ENCODE measurements at places on chromosomes 11 and 22.

GRCh38 chr22:17375914-17376614, 6.8 kb downstream of the CECR2 start:
- no peak for DNase-seq

DNA sequence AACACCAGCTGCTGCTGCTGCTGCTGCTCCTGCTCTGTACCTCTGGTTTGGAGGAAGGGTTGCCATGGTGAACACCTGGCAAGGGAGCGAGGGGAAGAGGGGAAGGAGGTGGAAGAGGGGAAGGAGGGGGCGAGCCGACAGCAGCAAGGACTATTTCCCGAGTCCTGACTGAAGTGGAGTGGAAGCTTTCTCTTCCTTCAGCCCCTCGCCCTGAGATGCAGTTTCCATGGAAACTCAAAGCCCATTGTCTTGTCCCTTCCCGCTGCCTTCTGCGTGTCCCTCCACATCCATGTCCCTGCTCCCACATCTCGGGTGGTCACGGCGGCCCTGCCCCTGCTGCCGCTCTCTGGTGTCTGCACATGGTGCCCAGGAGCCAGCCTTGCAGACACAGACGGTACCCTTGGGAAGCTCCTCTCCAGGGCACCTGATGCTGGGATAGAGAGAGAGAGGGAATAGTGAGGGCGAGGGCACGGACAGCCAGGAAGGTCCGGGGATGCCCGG, 28.6 kb downstream of the FAM83F start:
- no peak for DNase-seq

DNA sequence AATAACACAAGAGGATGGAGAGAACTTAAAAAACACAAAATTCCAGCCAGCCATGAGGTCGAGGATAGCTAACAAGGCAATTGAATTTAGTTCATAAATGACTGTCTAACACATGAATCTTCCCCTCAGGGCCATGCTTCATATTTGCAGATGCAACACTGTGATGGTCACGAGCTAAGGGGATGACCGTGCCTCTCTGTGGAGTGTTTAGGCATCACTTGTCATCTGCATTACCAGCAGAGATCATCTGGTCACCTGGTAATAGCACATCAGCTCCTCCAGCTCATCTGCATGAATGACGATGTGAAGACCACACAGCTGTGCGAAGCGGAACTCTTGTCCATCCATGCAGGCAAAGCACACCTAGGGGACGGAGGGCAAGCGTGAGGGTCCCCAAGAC, 20.9 kb upstream of the SLC25A1 start:
- DNase-seq, result no peak

DNA sequence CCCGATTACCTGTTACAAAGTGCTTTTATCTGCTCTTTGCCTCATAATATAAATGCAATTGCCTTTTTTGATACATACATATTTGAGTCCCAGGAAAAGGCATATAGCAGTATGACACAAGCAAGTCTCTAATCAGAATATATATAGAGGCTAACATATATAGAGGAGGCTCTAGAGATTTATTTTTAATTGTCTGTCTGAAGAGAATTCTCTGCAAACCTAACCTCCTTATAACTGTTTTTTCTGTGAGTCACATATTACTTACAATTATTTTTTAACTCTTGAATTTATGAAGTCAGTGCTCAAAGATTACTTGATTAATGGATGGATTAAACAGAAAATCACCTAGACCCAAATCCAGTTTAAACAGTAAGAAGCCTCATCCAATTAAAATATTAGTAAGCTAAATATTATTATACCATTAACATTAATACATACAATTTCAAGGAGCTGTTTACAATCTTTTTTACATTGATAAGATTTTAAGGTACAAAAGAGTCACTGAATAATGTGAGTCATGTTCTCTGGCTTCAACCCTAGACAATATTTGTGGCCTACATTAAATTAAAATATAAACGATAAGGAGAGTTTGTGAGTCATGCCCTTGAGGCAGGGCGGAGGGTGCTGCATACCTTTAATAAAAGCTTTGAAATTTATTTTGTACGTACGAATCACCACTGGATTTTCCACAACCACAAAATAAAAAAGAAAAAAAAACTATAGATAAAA, 19.2 kb upstream of the MMP13 start:
- no peak for DNase-seq

DNA sequence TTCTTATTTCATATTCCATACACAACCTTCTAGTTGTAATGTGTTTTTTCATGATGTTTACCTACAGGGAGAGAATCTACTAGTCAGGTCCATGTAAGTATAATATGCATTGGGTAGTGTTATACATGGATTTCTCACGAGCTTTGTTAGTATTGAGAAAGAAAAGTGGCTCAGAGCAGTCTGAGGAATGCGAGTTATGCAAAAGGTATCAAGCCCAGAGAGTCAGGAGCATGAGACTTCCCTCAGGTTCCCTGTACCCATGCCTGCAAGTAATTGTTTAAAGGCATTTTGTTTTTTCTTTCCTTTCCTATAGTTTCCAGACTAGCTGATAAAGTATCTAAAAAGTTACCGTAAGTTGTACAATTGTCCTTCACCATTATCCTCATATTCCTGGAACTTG, 66.1 kb downstream of the STK33 start:
- no peak for DNase-seq

DNA sequence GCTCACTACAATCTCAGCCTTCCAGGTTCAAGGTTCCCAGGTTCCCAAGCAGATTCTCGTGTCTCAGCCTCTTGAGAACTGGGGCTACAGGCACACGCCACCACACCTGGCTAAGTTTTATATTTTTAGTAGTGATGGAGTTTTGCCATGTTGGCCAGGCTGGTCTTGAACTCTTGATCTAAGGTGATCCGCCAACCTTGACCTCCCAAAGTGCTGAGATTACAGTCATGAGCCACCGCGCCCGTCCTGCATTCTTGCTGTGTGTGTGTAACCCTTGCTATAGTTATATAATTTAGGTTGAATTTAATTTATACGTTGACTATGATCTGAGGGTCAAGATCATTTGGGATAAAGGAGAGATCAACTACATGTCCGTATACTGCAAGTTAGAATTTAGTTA, 29.3 kb upstream of the ROBO3 start:
- DNase-seq, result no peak

DNA sequence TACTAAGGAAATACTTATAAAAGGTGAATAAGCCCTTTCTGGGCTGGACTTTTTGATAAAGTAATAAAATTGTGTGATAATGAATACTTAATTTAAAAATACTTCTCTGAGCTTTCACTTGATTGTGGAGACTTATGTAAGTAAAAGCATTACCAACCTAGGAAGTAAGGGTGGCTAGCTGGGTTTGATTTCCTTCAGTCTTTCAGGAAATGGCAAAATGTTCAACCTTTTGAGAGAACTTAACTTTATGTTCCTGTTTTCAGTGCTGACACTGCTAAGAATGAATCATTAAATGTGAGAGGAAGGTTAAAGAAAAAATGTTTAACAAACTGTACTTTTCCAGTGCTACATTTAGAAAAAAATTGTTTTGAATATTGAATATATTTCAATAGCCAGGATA, 900.3 kb downstream of the METTL15 start:
- DNase-seq, result no peak

GRCh38 chr11:66100272-66101065, 30.4 kb downstream of the PACS1 start:
- peak; percentile 52 for DNase-seq

- DNase-seq, result no peak
These were observed 43.1 kb upstream of the NAV2 start for GRCh38 chr11:19669511-19669910.

DNA sequence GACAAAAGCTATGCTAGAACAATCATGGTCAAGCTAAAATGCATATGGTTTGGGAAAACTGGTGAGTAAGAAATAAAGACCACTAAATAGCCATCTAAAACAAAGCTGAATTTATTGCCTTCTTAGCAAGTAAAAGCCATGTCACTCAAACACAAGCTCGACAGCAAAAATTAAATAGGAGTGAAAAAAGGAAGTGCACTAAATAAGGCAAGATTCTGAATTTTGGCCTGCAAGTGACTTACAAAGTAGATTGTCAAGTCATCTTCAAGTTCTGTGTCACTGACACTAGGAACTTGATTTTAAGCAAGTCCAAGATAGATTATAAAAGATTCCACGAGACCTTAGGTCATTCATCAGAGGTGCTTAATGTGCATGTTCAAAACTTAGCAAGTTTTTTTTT, 27.4 kb downstream of the TUG1 start:
- DNase-seq, result no peak

GRCh38 chr11:33899400-33900037, 7.6 kb upstream of the LMO2 start:
- DNase-seq, result no peak

GRCh38 chr11:126082251-126083109, 19.8 kb upstream of the CDON start:
- no peak for DNase-seq

DNA sequence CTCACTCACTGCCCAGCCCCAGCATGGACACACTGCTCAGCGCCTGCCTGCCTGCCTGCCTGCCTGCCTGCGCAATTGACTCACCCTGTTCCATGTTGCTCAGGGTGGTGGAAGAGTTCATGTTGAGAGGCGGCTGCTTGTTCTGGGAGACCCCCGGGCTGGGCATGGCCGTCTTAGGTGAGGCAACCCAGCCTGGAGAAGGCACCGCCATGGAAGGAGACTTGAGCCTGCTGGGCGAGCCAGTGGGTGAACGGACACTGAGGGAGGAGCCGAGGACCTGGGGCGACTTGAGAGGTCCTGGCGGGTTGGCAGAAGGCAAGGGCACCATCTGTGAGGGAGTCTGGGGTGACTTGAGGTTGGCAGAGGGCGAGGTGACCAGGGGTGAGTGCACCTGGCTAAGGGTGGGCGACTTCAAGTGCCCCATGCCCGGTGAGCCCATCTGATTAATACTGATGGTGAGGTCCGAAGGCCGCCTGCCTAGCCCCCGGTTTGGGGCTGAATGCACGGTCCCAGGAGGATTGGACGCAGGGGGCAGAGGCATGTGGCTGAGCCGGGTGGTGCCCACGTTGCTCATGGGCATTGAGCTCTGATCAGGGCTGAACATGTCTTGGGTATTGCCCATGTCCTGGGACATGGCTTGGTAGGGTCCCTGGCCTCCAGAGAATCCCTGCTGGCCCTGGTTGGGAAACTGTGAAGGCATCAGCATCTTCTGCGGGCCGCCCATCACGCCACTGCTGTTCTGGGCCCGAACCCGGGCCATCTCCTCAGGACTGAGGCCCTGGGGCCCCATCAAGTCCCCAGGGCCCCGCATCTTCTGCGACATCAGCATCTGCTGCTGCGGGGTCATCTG, 17.1 kb downstream of the CXCR5 start:
- no peak for DNase-seq

DNA sequence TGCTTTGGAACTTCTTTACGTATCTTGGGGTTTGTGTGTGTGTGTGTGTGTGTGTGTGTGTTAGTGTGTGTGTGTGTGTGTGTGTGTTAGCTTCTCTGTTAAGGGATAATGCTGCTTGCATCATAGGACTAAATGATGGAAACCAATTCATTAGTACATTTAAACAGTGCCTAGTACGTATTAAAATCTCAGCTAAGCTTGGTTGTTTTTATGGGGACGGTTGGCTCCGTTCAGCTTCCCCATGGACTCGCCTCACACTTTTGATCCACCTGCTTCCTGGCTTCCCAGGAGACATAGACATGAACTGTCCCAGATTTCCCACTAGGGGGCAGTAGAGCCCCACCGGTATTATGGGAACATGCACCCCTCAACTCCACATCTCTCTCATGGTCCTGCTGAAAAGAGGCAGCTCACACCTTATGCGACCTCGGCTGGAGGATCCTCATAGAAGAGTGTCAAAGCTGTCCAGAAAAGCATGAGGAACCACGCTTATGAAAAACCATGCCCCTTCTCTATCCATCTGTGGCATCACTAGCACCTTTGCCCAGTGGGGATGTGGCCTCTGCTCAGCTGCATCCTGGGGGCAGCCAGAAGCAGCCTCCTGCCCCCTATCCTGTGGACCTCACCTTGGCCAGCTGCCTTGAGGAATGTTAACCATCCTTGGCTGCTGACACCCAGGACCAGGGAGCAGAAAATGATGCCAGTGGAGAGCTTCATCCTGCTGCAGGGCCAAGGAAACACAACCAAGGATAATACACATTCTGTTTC, 9.7 kb upstream of the SAAL1 start:
- no peak for DNase-seq

- no peak for DNase-seq
These were observed 10.3 kb downstream of the CBX7 start for GRCh38 chr22:39142088-39142680.

DNA sequence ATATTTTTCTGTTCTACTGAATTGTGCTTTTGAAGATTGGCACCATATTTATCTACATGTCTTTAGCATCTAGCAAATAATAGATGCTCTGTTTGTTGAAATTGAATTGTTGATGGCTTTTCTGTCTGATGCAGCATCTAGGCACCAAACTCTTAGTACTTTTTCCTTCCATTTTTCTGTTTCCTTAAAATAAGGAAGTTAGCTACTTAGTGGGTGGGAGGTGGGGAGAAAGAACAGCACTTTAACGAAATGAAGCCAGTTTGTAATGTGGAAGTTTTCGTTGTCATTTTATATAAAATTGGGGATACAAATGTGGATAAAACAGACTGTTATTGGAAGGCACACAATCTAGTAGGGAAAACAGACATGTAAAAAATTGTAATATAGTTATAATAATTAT, 76.6 kb downstream of the HIPK3 start:
- DNase-seq, result no peak

DNA sequence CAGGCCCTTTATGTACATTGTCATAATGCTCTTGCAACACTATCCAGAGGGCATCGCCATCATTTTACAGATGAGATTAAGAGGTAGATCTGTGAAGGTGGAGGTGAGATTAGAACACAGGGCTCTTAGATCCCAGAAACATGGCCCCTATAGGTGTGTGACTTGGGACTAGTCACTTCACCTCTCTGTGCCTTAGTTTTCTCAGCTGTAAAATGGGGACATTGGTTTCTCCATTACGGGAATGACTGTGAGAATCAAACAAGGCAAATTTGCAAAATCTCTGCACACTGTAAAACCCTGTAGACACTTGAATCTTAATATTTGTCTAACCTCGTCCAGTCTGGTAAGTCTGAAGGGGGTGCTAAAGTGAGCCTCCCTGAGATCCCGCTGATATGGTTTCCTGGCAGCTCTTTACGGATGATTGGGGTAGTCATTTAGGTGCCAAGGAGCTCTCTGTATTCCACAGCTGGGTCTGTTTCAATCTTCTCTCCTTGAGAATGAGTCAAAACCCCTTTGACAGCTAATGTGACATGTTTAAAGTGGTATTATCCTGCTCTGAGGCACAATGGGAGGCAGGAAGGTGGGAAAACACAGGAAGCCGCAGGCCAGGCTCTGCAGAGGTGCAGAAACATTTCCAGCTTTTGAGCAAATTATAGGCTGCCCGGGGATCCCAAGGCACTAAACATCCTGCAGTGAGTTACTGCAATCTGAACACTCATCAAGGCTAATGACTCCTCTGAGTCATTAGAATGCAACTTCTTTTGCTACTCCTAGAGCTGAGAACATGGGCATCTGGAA, 140.8 kb downstream of the CCDC81 start:
- no peak for DNase-seq

DNA sequence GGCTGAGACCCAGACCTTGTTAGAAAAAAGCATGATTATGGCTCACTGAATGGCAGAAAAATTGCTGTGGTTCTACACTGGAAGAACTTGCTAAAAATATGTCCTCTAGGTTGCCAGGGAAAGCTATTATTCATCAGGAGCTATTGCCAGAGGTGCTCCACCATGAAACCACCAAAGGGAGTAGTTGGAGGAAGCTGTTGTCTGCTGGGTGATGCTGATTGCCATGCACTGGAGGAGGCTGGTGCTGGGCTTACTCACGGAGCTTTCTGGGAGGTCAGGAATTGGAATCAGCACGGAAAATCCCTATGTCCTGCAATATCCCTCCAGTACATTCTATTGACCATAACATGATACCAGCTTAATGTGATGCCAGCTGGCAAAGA, 199.6 kb upstream of the ZBED5 start:
- no peak for DNase-seq

GRCh38 chr11:73648571-73649046, 2.2 kb downstream of the PLEKHB1 start:
- no peak for DNase-seq
